Hair follicular keratinocyte (primary cell): ENCODE measurements at places on chromosomes 3 and 15. TPM values are rescaled to one million over a fixed set of nuclear protein-coding genes. Genes with fewer than 3 reads are reported as not detected.

Gene C3orf49
- not detected in 2 replicates for total RNA-seq

Gene AADACL2
- not detected in 2 replicates for total RNA-seq

Gene FAM43A
- total RNA-seq: 0.72 and 1.4 TPM in 2 replicates

Gene NEIL1
- 3.0 and 7.7 TPM in 2 replicates for total RNA-seq

Gene GPR149
- total RNA-seq: not detected in 2 replicates

Gene SCAPER
- total RNA-seq: 5.9 and 14.6 TPM in 2 replicates

Gene RYR3
- total RNA-seq: not detected in 2 replicates
